ENCODE measurements at places on chromosomes 11 and 22.

DNA sequence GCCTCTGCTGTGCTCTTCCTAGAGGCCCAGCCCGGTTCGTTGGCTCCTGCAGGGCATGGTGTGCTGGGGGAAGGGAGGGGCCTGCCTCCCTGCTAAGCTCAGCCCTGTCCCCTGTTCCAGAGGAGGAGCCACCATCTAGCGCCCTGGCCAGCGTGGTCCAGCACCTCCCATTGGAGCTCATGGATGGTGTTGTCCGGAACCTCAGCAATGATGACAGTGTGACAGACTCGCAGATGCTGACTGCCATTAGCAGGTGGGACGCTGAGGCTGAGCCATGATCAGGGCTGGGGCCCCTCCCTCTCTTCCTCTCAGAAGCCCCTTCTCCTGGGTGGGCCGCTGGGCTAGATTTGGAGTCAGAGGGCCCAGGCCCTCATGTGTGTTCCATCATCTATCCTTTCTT lies 9.1 kb downstream of the USP35 start:
- DNase-seq, result no peak

DNA sequence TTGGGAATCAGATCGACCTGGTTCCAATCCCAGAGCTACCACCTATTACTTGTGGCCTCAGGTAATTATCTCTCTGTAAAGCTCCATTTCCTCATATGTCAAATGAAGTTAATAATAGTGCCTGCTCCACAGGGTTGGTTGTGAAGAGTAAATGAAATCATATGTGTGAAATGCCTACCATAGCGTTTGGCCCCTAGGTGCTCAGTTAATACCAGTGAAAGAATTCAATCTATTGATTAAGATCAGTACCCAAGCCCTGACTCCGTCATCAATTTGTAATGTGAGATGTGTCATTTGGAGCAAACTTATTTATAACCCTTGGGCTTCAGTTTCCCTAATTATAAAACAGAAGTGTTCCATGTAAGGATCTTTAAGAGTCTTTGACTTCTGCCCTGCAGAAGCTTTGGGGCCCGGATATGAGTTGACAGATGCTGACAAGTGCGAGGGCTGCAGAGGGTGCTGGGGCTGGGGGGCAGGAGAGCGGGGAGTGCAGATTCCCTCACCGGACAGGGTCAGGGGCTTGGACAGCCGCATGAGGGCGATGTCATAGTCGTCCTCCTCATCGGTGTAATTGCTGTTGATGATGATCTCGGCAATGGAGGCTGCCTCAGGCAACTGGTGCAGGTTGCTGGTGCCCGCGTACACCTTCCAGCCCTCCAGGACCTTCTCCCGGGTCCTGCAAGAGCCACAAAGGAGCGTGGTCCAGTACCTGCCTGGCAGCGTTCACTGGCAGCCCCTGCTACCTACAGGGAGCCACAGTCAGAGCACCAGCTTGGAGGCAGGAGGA lies 20.9 kb downstream of the TMPRSS13 start:
- no peak for DNase-seq

GRCh38 chr11:1693327-1694063 lies 3.5 kb upstream of the KRTAP5-6 start:
- DNase-seq, result peak; percentile 43

DNA sequence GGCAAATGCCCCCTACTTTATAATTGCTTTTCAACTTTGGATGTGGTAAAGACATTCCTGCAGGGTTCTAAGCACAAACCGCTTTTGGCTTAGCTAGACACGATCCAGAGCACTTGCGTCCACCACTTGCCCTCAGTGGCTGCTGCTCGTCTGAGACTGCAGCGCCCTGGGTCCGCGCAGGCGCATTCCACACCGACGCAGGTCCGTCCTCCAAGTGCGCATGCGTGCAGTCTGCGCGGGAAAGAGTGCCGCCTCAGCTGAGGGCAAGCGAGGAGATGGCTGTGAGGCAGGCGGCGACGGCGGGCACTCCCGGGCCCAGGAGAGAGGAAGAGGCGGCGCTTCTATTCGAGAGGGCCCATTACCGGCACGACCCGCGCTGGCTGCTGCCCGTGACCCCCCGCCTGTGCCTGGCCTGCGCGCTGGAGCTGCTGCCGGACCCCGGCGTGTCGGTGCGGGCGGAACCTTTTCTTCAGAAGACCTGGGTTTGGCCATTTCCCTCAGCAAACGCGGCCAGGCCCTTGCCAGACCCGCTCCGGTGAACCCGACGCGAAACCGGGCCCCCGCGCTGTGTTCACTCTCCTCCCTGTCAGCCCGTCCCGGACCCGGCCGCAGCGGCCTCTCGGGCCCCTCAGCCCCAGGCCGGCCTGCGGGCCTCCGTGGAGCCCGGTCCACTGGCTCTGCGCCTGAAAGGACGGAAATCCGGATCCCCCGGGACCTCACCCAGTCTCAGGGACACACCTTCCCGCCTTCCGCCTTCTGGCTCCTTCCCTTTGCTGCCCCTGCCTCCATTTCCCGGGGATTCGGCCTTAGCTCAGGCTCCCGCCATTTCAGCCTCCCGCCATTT lies at the start of gene MEI1:
TSS of gene MEI1 (plus strand) at position 240 of the 844 bp plus-strand sequence. CDS start at position 276, 36 bp downstream.
- no peak for DNase-seq

DNA sequence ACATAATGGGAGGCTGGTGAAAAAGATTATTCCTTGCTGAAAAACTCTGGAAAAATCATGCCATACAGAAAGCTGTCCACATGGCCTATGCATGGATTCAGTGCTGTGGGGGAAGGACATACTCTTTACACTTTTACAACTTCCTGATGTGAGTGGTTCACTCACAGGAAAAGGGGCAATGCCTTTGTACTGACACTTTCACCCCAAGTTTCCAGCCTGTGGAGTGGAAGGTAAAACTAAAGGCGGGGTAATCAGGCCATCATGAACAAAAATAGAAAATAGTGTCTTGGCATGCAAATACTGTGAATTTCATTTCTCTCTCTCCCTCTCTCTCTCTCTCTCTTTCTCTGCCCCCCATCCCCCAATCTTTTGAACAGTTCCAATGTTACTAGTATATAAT lies 281.8 kb downstream of the ETS1 start:
- DNase-seq, result no peak

- no peak for DNase-seq
These were observed 125.0 kb downstream of the NTM start for GRCh38 chr11:131495423-131495822.

DNA sequence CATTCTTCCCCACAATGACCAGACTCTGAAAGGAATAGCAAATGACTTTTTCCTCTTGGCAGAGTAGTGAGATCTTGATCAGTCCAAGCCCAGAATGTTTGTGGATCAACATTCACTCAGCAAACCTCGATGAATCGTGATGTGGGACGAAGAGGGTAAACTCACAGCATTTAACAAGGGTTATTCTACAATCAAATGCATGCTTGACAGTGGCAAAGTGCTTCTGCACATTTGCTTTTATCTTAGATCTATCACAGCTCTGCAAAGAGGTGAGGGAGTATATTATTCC lies 31.8 kb downstream of the TMPRSS5 start:
- DNase-seq, result no peak

DNA sequence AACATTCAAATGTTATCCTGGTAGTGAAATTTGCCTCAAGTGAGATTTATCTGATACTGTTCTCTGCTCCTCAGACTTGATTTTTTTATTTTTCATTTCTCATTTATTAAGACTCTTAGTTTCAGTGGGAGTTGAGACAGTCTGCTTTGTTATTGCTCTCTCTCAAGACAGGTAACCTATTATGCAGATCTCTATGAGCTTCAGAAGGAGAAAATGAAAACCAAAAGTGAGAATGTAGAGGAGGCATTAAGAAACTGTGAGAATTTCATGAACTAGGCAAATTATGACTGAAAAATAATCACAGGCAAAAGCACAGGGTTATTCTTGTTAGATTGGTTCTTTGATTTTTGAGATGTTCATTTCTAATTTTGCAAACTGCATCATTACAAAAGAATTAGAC lies 290.0 kb upstream of the CHORDC1 start:
- DNase-seq, result no peak

- no peak for DNase-seq
These were observed 5.4 kb upstream of the C11orf87 start for GRCh38 chr11:109416601-109417000.

- no peak for DNase-seq
These were observed 253.3 kb upstream of the ISX start for GRCh38 chr22:34812631-34813030.

DNA sequence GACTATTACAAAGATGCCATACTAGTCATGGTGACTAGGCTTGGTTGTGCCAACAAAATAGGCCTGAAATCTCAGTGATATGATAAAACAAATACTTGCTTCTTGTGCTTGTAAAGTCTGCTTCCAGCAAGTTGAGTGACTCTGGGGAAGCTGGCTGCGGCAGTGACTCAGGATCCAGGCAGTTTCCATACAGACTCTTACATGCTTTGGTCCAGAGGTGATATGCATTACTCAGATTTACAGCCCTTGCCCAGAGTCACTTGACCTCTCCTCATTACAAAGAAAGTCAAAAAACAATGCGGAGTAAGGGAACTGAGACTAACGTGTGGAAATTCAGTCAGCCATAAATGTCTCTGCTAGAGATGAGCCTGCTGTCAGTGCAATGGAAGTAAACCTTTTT lies 387.5 kb downstream of the KCNA4 start:
- no peak for DNase-seq

GRCh38 chr11:111796696-111797095 lies 30.5 kb upstream of the PPP2R1B start:
- peak; percentile 98 for DNase-seq

DNA sequence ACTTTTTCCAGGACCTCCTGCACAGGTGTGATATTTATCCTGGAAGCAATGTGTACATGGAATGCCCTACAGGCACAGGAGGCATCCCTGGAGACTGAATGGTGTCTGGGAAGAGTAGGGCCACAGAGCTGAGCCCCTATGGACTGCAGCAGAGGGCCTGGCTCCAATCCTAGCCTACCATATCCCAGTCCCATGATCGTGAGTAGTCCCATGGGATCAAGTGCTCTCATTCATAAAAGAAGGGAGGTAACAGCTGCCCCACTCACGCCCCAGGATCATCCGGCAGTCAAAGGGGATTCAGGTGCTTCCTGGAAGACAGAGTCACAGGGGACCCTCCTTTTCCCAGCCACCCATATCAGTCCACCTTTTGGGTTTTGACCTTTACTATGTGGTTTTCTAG lies 24.0 kb downstream of the ANKK1 start:
- no peak for DNase-seq

DNA sequence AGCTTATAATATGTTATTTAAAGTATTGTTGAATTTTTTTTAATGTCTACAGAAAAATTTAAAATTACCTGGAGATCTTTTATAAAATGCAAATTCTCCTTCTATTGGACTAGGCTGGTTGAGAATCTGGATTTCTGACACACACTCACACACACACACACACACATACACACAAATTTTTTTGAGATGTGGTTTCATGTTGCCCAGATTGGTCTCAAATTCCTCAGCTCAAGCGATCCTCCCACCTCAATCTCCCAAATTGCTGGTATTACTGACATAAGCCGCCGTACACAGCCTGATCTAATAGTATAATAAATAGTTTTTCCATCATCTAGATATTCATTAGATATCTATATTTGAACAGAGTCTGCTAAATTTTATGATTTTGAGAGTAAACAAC lies 4.5 kb upstream of the RFPL1 start:
- no peak for DNase-seq

DNA sequence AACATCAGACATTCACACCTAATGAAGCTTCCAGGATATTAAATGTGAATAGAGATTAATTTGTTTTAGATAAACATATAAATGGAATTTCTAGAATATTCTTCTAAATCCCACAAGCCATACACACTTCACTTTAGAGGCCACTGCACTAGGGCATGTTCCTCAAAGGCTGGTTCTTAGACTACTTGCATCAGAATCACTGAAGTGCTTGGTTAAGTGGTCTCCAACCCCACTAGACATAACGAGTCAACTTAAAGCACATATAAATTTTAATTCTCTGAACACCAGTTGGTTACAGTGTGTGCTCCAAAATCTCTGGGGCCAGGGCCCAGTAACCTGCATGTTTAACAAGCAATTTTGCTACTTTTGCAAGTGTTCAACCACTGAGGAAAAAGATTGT lies 7.9 kb upstream of the ALKBH8 start:
- no peak for DNase-seq

GRCh38 chr11:65720211-65720934 lies at the start of gene RNASEH2C:
RNASEH2C (minus strand) TSS chr11:65720798; CDS start chr11:65720758, 40 bp downstream.
- DNase-seq, result peak; percentile 86

DNA sequence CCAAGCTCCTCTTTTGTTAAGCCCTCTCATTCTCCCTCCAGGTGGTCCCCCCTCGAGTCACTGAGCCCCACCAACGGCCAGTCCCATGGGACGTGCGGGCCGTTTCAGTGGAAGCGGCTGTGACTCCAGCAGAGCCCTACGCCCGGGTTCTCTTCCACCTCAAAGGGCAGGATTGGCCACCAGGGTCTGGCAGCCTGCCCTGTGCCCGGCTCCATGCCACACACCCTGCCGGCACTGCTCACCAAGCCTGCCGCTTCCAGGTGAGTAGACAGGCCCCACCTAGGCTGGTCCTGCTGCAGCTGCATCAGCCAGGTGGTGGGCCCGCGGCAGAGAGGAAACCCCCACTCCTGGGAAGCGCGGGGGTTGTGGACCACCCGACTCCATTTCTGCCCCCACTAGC lies 3.3 kb downstream of the TMEM132A start:
- no peak for DNase-seq

DNA sequence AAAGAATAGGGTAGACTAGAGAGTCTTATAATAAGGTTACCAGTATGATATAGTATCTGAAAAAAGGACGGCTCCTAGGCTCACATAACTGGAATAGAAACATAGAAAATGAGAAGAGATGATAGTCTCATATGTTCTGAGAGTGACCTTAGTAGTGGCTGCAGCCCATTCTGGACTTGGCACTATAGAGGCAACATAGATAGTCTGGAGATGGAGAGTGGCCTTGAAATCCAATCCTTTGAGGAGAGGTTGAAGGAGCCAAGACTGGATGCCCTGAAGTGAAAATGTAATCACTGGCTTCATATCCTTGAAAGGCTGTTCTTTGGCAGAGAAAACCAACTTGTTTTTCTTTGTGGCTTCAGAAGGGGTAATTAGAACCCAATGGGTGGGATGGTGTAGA lies 81.1 kb downstream of the STIM1 start:
- no peak for DNase-seq

- no peak for DNase-seq
These were observed 19.8 kb upstream of the TMPRSS5 start for GRCh38 chr11:113725913-113726312.

DNA sequence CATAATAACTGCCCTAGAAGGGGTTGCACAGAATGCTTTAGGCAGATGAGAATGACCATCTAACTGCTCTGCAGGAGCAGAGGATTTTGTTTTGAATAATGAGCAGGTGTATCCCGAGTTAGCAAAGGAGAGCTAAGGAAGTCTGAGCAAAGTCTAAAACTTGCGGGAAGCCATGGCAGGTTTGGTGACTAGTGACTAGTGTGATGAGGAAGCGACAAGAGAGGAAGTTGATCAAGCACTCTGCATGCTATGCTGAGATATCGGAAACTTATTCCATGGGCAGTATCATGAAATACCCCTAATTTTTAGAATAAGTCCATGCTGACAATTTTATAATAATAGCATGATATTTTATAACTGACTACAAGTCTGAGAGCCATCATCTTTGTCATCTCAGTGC lies 12.9 kb downstream of the OLFML1 start:
- no peak for DNase-seq
